ENCODE measurements at places on chromosomes 5 and 9.

DNA sequence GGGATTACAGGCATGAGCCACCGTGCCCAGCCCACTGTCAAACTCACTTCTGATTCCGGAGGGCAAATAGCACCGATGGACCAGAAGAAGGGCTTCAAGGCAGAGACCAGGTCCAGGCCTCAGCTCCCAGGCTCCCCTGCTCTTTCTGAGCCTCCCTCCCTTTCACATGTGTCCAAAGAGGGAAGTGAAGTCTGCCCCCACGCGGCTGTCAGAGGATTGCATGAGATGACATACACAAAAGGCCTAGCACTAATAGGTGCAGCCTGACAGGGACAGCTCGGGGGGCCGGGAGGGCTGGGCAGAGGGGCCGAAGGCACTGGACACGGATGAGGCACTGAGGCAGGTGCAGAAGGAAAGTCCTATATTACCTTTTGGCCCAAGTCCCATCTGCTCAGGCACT, 16.1 kb downstream of the FBP1 start:
- peak; percentile 50 for DNase-seq

GRCh38 chr5:6885581-6885980, 172.3 kb downstream of the TENT4A start:
- DNase-seq = no peak

DNA sequence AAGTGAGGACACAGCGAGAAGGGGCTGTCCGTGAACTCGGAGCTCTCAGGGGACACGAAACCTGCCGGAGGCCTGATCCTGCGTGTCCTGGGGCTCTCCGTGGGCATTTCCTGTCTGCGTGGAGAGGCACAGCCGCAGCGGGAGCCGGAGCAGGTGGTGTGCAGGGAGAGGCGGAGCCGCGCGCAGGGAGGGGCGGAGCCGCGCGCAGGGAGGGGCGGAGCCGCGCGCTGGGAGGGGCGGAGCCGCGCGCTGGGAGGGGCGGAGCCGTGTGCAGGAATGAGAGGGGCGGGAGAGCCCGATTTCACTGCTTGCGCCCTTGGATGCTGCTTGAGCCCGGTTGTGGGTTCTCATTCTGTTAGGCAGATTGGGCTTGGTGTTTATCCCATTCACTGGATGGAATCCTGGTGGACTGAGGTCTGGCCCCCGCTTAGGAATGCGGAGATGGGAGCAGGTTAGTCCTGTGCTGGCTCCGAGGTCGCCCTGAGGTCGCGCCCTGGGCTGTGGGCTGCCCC, 26.7 kb downstream of the NDUFS6 start:
- DNase-seq = no peak

- peak; percentile 14 for DNase-seq
These were observed 76.8 kb upstream of the PHYKPL start for GRCh38 chr5:178309271-178310013.

DNA sequence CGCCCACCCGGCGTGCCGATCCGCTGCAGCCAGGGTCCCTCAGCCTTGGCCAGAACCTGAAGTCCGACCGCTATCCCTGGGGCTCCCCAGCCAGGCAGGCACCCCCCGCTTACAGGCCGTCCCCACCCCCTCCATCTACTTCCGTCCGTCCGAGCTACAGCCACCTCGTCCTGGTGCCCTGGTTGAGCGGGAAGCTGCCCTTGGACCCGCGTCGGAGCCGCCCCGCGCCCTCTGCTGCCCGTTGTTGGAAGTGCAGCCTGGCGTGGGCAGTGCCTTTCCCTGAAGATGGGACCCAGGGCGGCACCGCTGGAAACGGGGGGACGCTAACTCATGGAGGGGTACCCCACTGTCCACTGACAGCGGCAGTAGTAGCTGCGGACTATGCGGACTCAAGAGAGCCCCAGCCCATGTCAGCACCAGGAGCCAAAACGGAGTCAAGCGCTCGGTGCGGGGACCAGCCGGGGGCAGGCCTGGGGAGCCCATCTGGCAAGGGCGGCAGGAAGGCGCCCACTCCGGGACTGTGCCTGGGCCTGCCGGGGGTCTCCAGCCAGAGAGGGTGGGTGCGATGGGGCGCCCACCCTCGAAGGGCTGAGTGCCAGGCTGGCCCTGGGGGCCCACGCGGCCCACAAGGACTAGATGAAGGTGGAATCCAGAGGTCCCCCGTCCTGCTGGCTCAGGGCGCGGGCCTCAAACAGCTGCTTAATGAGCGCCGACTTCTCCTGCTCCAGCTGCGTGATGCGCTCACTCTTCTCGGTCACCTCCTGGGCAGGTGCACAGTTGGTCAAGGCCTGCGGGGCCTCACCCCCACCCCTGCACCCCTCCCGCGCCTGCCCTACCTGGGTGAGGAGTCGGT, 6.1 kb downstream of the SAPCD2 start:
- no peak for DNase-seq

DNA sequence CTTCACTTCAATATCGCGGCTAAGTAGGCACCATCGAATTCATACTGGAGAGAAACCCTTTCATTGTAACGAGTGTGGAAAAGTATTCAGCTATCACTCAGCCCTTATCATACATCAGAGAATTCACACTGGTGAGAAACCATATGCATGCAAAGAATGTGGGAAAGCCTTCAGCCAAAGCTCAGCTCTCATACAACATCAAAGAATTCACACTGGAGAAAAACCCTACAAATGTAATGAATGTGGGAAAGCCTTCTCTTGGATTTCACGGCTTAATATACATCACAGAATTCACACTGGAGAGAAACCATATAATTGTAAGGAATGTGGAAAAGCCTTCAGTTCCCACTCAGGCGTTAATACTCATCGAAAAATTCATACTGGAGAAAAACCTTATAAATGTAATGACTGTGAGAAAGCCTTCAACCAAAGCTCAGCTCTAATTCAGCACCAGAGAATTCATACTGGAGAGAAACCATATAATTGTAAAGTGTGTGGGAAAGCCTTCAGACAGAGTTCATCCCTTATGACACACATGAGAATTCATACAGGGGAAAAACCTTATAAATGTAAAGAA, 9.5 kb downstream of the ZNF879 start:
- DNase-seq = no peak

GRCh38 chr5:53944981-53945380, 365.4 kb downstream of the ARL15 start:
- DNase-seq = no peak

DNA sequence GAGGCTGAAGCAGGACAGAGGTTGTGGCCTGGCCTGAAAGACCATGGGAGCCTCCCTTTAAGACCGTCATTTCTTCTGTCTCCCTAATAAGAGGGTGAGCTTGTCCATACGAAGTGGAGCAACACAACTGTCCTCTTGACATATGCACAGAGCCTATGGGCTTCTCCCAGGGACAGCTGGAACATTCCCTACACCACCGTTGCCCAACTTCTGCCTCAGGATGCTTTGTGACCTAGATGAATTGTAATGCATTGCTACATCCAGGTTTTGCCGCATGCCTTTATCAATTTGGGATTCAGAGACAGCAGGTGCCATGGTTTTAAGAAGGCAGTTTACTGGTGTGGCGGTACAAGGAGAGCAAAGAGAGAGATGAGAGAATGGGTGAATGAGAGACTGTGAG, 34.4 kb upstream of the ZNF622 start:
- no peak for DNase-seq

DNA sequence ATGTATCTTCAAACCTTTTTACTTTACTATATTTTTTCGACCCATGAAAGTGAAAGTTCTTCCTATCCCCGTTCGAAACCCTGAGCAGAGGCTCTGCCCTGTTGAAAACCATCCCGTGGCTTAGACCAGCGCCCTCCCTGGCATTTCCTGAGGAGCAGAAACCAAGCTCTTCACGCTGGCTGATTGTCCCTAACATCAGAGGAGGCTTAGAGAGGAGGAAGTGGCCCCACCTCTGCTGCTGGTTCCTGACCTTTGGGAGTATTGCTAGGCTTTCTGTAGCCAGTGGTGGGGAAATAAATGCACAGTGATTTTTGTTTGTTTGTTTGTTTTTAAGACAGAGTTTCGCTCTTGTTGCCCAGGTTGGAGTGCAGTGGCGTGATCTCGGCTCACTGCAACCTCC, 4.2 kb upstream of the PTGES start:
- DNase-seq = no peak

DNA sequence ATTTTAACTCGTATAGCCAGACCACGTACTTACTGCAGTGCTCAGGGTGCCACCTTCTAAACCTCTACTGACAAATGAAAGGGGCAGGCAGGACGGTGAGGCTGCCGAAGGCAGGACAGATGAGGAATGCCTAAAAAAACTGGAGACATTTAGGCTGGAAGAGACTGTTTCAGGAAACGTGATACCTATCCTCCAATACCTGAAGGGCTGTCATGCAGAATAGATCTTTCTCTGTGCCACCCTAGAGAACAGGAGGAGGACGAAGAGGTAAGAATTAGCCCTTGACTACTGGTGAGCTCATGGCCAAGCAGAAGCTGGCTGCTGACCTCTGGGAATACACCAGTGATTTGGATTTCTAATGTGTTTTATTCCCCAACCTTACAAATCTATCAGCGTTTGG, 139.4 kb downstream of the EFNA5 start:
- DNase-seq = no peak

- no peak for DNase-seq
These were observed 4.5 kb downstream of the POU4F3 start for GRCh38 chr5:146342882-146343865.

- DNase-seq = no peak
These were observed 28.3 kb upstream of the RAI14 start for GRCh38 chr5:34627794-34628193.

DNA sequence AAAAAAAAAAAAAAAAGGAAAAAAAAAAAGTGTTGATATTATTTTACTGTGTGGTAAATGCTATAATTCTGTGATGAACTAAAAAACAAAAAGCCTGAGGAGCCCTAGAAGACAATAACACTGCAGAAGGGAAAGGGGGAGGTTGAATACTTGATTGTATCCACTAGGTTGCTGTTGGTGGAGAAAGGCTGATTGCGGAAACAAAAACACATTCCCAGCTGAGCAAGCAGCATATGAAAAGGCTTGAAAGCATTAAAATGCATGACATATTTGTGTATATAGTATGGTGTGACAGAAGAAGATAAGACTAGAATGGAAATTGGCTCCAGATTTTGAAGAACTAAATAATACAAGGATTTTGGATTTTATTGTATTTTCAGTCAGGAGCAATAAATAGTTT, 8.9 kb downstream of the RABGAP1 start:
- no peak for DNase-seq

DNA sequence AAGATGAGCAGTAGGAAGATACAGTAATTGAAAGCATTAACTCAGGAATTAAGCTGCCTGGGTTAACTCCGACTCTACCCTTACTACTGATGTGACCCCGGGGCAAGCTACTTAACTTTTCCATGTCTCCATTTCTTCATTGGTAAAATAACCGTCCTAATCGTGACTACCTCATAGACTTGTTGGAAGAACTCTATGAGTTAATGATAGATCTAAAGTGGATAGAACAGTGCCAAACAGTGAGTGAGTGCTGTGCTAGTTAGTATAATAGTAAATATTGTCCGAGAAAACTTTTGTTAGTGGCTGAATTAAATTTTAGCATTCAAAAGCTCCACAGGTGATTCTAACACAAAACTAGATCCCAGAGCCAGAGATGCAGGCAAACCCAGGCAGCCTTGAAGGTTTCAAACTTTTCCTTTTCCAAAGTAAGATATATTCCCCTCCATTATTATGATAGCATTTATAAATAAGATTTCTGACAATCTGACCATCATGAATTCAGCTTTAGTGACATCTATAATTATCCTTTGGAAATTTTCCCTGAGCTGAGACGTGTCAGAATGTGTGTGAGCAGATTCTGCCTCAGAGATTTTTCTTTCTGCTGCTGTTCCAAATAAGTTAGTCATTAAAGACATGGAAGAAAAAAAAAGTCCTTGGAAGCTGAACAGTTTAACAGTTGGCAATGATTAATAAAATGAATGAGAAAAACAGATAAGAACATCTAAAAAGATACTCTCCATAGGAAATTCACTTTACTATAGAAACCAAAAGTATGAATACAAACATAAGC, 369.5 kb downstream of the PRELID2 start:
- no peak for DNase-seq

DNA sequence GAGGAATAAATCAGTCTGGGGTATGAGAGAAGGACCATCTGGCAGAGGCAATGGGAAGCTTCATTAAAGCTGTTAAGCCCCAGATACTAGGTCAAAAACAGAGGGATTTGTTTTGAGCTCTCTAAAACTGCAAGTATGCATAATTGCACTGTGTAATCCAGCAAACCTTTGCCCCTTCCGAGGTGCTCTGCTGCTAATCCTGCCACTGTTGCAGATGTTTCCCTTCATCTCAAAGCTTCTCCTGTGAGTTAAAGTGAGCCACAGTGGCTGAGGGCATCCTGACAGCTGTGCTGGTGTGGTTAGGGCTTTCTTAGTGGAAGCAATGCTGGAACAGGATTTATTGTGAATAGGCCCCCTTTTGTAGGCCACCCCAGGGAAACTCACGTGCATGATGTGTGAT, 160.3 kb upstream of the TRPC7 start:
- no peak for DNase-seq

DNA sequence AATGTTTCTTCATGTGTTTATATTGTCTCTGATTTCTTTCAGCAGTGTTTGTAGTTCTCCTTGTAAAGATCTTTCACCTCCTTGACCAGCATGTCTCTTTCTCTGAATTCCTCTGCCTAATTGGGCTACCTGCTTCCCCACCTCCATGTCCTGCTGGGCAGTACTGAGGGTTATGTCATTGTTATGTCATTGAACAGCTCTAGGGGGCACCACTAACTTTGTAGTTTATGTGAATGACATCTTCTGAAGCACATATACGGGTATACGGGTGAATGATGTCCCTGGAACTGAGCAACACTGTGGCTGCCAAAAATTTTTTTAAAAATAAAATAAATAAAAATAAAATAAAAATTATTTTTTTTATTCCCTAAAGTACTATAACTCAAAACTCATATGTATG, 16.9 kb upstream of the SNCAIP start:
- DNase-seq = no peak

DNA sequence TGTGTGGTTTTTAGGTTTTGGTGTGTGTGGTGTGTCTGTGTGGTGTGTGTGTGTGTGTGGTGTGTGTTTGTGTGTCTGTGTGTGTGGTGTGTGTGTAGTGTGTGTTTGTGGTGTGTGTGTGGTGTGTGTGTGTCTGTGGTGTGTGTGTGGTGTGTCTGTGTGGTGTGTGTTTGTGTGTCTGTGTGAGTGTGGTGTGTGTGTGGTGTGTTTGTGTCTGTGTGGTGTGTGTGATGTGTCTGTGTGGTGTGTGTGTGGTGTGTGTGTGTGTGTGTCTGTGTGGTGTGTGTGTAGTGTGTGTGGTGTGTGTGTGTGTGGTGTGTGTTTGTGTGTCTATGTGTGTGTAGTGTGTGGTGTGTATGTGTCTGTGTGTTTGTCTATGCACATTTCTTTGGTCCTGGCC, 25.0 kb upstream of the NKD2 start:
- no peak for DNase-seq

GRCh38 chr9:78311886-78312524, 15.1 kb downstream of the PSAT1 start:
- DNase-seq = no peak

DNA sequence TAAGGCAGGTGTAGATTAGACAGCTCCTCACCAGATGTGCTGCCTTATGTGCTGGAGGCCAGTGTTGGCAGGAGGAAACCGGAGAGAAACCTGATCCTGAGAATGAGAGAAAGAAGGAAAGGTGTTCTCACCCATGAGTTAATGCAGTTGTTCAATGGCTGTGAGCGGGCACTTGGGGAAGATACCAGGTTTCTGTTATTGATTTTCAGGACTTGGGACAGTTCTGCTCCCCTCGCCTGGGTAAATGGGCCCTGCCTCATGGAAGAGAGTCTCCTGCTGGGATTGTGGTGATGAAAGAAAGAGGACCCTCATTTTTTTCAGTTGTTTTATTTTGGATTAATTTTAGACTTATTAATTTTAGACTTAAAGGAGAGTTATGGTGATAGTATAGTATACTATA, 59.5 kb downstream of the EGFLAM start:
- no peak for DNase-seq

Data from A549 (cell line).